ENCODE measurements at places on chromosomes 7 and 10. TPM values are rescaled to one million over a fixed set of nuclear protein-coding genes. Genes with fewer than 3 reads are reported as not detected.

GRCh38 chr10:18436902-18437301, 214.5 kb downstream of the NSUN6 start:
- no peak overlapping the region for H3K4me3 ChIP-seq
- H3K27ac ChIP-seq, result no peak overlapping the region
- DNase-seq, result no peak

- no peak overlapping the region for H3K4me3 ChIP-seq
- H3K27me3 ChIP-seq, result no peaks in the 10 kb centered on the region
- H3K4me1 ChIP-seq, result no peaks in the 10 kb centered on the region
- no peak overlapping the region for H3K27ac ChIP-seq
- no peak for DNase-seq
- H3K36me3 ChIP-seq, result no peaks in the 10 kb centered on the region
These were observed 158.8 kb downstream of the HGF start for GRCh38 chr7:81611040-81611439.

DNA sequence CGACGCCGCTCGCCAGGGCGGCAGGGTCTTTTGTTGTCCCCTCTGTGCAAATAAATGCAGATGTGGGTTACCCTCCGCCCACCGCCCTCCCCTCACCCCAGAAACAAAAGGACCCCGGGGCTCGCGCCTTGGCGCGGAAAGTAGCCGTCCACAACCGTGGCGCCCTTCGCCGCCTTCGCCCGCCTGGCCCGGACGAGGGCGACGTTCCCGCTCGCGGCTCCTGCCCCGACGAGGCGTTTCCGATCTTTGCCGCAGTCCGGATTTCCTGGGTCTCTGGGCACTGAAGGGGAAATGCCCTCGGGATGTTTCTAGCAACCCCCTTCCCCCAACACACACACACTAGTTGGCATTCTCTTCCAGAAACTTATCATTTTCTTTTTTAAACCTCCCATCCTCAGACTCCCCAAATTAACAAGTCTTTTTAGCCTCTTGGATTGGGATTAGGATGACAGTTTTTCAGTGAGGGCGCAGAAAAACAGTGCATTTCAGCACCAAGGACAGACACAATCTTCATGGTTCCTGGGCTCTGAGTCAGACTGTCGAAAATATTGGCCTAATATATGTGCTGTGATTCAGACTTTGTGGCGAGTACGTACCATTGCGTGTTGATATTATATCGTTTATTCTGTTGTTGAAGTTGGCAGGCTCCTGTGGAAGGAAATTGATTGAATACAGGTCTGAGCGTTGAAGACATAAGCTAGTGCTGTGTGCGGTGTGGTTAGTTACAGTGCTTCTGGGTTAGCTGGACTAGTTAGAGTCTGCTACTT, 771 bp downstream of the PHYHIPL start:
- no peak for DNase-seq
- H3K4me3 ChIP-seq, result no peak overlapping the region
- H3K27me3 ChIP-seq, result no peaks in the 10 kb centered on the region
- no peaks in the 10 kb centered on the region for H3K4me1 ChIP-seq
- H3K27ac ChIP-seq, result no peak overlapping the region

Gene NOC3L
- 10.5 TPM for total RNA-seq
